ENCODE measurements at places on chromosomes 11 and 22.

DNA sequence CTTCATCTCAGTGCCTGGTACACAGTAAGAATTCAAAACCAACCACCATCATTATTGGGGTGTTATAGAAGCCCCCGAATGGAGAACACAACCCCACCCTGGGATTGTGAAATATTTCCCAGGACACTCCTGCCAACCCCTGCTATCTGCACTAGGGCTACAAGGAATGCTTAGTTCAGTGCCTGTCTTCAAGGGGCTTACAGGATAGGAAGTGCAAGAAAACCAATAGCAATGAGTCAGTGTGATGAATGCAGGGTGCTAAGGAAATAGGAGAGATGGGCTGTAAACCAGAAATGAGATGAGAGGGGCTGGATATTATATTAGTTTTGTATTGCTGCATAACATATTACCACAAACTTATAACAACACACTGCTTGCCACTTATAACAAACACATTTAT is 965 bp upstream of the ASCC2 start:
- no peak for DNase-seq

DNA sequence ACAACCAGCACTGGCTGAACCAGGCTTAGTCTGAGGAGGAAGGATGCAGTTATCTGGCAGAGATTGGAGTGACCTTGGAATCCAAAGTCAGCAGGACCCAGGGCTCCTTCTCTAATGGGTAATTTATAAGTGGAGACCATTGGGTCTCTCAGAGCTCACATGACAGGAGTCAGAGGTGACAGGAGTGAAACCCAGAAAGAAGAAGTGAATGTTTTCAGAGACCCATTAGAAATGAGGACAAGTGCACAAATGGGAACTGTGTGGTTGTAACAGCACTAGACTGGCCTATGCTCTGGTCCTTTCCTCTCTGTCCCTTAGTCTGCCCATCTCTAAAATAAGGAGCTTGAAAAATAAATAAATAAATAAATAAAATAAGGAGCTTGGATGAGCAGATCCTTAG is 107.4 kb downstream of the SERGEF start:
- DNase-seq: no peak

DNA sequence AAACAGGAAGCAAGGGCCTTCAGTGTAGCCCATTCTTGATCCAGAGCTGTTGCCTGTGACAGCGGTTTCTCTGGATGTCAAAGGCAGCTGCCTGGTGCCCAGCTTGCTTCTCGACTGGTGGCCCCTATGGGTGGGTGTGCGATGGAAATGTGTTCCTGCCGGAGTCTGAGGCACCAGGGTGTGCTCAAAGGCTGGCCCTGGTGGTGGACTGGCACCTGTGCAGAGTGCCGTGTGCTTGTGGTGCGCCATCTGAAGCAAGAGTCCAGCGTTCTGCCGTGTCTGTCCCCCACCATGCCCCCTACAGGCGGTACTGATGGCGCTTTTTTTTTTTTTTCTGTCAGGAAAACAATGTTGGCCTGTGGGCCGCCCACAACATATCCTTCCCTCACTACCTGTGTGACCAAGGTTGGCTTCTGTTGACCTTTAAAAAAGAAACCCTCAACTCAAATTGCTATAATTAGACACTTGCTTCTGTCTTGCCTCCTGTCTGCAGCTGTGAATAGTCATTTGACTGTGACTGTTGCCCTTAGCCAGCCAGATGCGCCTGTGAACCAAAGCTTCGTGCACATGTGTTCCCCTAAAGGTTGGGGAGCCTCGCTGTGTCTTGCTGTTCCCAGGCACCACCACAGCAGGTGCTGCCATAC is 4.7 kb upstream of the RANBP1 start:
- DNase-seq: no peak

GRCh38 chr11:30938171-30938570 is 352.0 kb upstream of the MPPED2 start:
- DNase-seq: no peak

GRCh38 chr11:131246663-131247062 is 123.8 kb upstream of the NTM start:
- no peak for DNase-seq

DNA sequence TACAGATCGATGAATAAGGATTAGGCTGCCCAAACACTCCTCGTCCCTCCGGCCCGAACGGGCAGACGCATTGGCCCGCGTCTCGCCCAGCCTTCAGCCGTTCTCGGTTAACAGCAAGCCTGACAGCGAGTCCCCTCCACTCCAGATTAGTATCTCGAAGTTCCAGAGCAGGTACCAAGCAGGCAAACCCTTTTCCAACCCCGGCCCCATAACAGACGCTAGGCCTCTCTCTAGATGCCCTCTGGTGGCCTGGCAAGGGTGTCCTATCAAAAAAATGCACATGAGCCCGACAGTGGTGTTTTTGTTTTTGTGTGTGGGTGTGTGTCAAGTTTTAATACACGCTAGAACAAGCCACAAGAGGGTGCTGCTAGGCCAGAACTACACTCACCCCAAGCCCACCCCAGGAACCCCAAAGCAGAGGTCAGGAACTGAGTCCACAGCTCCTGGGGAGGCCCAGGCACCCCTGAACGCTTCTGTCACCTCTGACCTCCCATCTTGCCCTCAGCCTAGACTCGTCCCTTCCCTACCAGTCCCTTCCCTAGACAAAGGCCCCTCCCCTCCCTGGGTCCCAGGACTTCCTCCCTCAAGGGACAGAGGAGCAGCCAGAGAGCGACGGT is 658 bp upstream of the ARFGAP2 start:
- DNase-seq: no peak

GRCh38 chr11:10878408-10879214 is 20.8 kb upstream of the ZBED5 start:
- no peak for DNase-seq

- DNase-seq: no peak
Measured at GRCh38 chr11:105034813-105035620, at the start of gene CASP1. Gene CASP1 (minus strand): TSS chr11:105035144. CDS start chr11:105035113, 31 bp downstream.

- DNase-seq: no peak
Measured at GRCh38 chr11:70192666-70193410, 10.3 kb upstream of the FADD start.

- DNase-seq: no peak
Measured at GRCh38 chr22:18050065-18050464, 25.7 kb upstream of the MICAL3 start.

DNA sequence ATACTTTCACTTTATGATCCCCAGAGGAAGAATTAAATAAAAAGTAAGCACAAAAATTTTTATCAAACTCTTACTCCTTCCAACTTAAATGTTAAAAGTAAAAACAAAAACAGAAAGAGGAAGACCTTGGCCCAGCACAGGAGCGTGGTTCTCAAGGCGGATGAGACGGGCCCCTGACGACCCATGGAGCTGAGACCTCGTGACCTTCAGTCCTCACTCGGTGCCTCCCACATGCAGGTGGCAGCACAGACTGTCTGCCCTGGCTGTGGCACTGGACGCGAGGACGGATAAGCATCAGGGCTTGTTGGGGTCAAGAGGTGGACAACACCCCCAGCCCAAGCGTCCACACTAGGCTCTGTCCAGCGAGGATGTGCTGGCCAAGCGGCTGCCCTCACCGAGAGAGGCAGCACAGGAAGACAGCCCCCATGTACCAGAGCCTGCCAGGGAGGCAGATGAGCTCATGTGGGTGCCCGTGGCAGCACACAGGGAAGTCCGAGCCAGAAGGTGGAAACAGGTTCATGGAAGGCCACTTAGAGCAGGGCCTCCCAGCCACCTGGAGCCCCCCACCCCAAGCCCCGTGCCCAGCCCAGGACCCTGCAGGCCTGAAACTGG is 1389.8 kb downstream of the TBC1D22A start:
- no peak for DNase-seq

- DNase-seq: no peak
Measured at GRCh38 chr11:68090706-68091105, 30.5 kb downstream of the CHKA start.

DNA sequence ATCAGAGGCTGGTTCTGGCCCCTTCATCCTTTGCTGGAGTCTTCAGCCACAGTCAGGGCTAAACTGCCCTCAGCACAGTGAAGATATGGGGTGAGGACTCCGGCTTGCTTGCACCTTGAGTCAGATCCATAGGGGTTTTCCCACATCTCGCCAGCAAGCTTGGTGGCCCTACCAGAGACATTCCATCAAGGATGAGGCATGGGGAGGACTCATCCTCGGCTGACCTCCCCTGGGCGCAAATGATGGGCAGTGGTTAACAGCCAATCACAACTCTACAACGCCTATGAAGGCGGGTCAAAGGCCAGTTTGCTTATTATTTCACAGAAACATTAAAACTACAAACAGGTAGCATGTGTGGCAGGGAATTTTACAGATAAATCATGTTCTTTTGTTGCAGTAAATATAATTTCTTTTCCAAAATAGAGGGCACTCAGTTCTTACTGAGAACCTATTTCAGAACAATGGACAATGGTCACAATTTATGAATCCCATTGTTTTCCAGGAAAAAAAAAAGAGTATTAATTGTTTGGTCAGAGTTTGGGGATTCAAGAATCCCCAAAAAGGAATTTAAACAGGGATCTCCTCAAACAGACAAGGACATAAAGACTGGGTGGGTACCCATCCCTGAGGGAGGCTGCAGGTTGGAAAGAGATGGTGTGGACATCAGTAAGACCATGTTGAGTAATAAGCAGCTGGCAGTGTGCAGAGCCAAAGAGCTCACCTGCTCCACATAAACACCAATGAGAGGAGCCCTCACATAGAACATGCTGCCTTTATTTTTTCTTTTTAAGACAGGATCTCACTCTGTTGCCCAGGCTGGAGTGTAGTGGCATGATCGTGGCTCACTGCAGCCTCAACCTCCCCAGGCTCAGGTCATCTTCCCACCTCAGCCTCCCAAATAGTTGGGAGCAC is 14.8 kb downstream of the PLAAT3 start:
- no peak for DNase-seq

DNA sequence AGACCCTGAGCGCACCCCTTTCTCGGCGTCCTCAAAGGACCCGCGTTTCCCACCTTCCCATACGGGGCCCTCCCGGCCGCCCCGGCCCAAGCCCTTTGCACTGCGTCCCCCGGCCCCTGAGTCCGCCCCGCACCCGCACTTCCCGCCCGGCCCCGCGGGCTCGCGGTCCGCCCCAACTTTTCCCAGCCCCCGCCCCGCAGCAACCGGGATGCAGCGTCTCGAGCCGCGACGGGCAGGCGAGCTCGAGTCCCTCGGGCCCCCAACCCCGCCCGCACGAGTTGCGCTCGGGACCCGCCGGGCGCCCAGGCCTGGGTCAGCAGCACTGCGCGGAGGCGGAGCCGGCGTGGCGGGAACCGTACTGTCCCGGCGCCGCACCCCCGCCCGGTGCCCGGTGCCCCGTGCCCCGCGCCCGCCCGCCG is 371 bp downstream of the SMCO4 start:
- no peak for DNase-seq

GRCh38 chr22:22181341-22181850 is 63.2 kb upstream of the VPREB1 start:
- DNase-seq: no peak

- no peak for DNase-seq
Measured at GRCh38 chr11:99548264-99548663, 527.5 kb downstream of the CNTN5 start.

GRCh38 chr11:84398017-84398626 is 1112.0 kb upstream of the CCDC90B start:
- no peak for DNase-seq

DNA sequence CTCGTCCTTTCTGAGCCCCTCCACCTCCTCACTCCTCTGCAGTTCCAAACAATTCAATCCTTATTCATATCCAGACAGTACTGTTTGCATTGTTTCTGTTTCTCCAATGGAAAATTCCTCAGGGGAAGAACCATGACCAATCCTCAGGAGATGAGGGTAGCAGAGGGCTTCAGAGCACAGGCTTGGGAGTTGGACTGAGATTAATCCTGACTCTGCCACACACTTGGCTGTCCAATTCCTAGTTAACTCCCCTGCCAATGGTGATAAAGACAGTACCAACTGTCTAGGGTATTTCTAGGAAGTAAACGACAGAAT is 58.0 kb downstream of the MICAL3 start:
- no peak for DNase-seq

DNA sequence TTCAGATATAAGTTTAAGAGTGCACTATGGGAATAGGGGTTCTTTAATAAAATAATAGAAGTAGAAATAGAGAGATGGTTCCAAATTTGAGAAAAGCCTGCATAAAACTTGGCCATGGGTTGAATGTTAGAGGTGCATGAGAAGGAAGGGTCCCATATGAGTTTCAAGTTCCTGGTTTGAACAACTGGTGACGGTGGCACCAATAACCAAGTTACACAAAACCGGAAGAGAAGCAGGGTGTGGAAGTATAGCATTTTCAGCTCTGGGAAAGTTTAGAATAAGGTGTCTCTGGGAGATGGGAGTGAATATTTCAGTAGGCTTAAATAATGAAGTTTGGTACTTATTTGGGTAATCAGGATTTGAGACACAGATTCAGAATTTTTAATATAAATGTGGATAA is 2.4 kb downstream of the CASP1 start:
- no peak for DNase-seq

DNA sequence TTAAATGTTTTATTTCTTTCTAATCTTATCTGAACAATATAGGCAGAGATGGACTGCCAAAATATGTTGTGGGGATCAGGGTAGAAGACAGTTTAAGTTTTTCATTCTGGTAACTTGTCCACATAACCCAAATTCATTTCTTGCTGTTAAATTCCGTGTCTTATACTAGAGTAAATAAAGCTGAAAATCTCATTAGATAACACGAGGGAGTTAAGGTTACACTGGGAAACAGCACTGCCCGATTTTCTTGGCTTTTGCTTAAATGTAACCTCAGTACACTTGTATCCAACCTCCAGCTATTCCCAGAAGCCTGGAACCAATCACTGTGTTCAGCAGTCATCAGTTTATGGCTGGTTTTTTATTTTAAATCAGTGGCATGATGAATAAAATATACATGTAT is 48.2 kb downstream of the MICAL3 start:
- DNase-seq: no peak

DNA sequence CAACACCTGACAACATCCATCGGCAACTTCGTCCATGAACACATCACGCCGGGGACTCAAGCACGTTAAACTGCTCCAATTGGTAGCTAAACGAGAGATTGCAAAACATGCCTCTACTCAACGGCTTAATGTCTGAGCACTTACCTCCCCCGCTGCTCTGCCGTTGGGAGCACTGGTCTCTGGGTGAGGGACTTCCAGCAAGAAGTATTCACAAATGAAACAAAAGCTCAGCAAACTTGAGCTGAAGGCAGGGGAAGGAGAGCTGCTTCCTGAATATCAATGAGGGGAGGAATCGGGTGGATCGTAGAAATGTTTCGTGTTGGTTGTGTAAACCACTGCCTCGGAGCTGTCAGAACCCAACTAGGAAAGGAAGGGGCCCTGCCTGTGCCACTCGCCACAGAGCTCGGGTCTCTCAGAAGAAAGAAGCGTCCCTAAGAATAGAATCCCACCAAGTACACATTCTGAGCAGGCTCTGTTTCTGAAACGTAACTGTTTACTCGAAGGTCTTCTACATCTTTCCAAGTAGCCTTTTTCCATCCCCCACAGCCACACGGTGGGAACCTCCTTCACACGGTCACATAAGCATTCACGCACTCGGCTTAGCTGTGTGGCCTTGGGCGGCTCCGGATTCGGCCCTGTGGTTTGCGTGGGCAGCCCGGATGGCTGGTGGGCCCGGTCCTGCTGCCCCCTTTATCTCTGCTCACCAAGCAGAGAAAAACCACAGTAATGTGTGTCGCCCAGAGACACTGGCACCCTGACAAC is at the start of gene MLC1:
MLC1 (minus strand) TSS at position 216 of the 762 bp plus-strand sequence. CDS start 524 bp downstream, outside the sequence.
- no peak for DNase-seq

- no peak for DNase-seq
Measured at GRCh38 chr22:17548010-17548755, 15.1 kb upstream of the SLC25A18 start.

- no peak for DNase-seq
Measured at GRCh38 chr11:33554219-33554618, 146.4 kb downstream of the C11orf91 start.

All from cerebellar nuclear complex (tissue), 1 donor.